Stimulated activated CD4-positive, alpha-beta T cell treated with anti-CD3 and anti-CD28 coated beads, TNF-alpha, amount 100 ng/mL, for 4 hours (primary cell): ENCODE measurements at places on chromosomes 11 and 22.
A peak's percentile ranks its signal among the peaks of the same experiment; 100 is the strongest.

DNA sequence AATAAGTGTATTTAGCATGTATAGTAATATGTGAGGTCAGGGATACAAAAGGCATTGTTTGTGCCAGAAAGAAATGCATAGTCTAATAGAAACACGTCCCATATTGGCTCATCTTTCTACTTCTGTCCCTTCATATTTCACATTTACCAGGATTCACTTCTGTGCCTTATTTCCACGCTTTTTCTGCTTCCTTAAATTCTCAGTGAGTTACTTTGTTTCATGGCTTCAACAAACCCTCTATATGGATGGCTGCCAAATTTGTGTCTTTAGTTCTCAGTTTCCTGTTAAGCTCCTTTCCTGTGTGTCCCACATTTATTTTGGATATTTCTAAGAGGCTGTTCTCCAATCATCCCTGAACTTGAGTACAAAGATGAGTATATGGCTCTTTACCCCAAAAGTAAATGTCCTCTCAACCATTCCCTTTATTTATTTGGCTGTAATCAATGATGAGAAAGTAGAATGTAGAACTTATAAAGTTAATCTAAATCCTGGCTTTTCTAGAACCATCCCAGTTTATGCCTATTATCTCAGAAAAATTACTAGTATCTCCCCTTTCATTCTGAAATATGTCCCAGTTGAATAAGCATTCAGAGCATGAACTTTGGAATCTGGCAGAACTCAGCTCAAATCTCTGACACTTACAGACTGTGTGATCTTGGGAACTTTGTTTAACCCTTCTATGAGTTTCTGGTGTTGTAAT lies 23.5 kb downstream of the OR8B12 start:
- no peak for DNase-seq

- no peak for DNase-seq
Measured at GRCh38 chr11:64684357-64684756, 38.6 kb downstream of the NRXN2 start.

GRCh38 chr22:23583836-23584235 lies 3.7 kb upstream of the IGLL1 start:
- no peak for DNase-seq

GRCh38 chr11:8826139-8826786 lies 84.7 kb upstream of the AKIP1 start:
- DNase-seq = no peak

- DNase-seq = no peak
Measured at GRCh38 chr22:46740910-46741780, 3.1 kb upstream of the CERK start.

GRCh38 chr11:124605719-124606118 lies 5.5 kb upstream of the PANX3 start:
- DNase-seq = no peak

- no peak for DNase-seq
Measured at GRCh38 chr11:109784536-109784935, 308.7 kb upstream of the ZC3H12C start.

- DNase-seq = no peak
Measured at GRCh38 chr22:17787241-17787640, 13.0 kb upstream of the BID start.

GRCh38 chr11:29312812-29313211 lies 704.0 kb downstream of the KCNA4 start:
- no peak for DNase-seq

DNA sequence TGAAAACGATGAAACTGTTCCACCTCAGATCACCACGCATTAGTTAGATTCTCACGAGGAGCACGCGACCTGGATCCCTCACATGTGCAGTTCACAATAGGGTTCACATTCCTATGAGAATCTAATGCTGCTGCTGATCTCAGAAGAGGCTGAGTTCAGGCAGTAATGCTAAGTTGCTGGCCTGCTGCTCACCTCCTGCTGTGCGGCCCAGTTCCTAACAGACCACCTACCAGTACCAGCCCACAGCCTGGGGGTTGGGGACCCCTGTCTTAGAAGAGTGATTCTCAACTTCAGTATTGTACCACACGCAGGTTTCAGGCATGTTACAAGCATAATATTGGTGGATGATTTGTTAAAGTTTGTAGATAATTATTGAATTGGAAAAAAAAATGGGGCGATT lies 182.7 kb downstream of the BLID start:
- DNase-seq = no peak

DNA sequence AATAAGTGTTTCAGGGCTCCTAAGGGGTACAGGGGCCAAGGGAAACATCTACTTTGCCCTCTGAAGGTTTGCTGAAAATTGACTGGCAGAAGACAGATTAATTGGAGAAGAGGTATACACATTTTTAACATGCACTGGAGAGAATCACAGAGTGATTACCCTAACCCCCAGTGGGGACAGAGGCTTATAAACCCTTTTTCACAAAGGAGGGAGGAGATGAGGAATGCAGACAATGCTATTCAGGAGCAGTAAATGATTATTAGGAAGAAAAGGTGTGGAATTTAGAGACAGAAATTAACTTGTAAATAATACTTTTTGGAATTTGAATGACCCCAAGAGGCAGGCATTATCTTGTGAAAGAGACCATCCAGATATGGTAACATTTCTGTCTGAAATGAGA lies 582.4 kb upstream of the B3GAT1 start:
- no peak for DNase-seq

- DNase-seq = no peak
Measured at GRCh38 chr22:49176956-49177355, 650.7 kb downstream of the BRD1 start.

- DNase-seq = no peak
Measured at GRCh38 chr11:3153291-3153861, 11.7 kb downstream of the OSBPL5 start.

GRCh38 chr22:18021431-18021830 lies 2.9 kb downstream of the MICAL3 start:
- DNase-seq = no peak

DNA sequence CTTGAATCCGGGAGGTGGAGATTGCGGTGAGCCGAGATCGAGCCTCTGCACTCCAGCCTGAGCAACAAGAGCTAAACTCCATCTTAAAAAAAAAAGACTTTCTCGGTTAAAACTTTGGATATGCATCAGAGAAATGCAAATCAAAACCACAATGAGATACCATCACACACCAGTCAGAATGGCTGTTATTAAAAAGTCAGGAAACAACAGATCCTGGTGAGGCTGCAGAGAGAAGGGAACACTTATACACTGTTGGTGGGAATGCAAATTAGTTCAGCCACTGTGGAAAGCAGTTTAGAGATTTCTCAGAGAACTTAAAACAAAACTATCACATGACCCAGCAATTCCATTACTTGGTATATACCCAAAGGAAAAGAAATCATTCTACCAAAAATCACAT lies 619.4 kb upstream of the KIRREL3 start:
- DNase-seq = no peak

DNA sequence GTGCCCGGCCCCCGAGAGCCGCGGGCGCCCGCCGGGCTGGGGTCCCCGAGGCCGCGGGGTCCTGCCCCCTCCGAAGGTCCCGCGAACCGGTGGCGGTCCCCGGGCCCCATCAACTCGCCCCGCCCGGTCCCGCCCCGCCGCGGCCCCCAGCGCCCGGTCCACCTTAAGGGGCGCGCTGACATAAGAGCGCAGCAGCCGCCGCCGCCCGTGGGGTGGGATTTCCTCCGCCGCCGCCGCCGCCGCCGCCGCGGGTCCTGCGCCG lies at the start of gene ZDHHC8:
ZDHHC8 (plus strand) TSS at position 208 of the 262 bp plus-strand sequence. CDS start 144 bp downstream, outside the sequence.
- peak; percentile 52 for DNase-seq

- DNase-seq = no peak
Measured at GRCh38 chr11:133825156-133825555, 20.2 kb downstream of the SPATA19 start.

DNA sequence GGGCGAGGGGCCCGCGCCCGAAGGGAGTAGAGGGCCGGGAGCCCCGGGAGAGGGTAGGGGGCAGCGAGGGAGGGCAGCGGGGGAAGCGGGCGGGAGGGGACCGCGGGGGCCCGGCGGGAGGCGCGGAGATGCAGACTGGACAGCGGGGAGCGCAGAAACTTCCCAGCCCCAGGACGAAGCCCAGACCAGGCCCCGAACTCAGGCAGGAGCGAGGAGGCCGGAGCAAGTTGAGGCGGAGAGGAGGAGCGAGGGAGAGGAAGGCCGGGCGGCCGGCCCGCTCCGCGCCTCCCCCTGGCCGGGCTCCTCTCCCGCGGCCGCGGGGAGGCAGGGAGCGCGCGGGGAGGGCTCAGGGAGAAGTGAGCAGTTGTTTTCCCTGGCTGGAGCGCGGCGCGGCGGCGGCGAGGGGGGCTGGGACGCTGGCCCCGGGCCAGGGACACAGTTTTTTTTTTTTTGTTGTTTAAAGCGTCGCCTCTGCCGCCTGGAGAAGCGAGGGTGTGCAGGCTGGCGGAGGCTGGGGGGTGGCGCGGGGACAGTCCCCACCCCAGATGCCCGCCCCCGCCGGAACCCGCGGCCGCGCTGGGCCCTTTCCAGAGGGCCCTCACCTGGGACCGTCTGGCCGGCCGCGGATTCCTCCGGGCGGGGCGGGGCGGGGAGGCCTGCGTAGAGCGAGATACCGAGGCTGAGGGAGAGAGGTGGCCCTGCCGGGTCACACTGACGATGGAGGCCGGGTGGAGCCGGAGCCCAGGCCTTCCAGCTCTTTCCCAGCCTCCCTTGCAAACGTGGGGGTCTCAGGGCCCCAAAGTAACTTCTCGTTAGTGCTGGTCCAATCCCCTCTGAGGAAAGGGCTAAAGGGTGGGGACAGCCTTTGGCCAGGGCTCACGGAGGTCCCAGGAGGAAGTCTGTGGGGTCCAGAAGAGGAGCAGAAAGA lies at the start of gene LTBP3:
LTBP3 (minus strand) TSS at position 358 of the 928 bp plus-strand sequence. CDS start 400 bp downstream, outside the sequence.
- DNase-seq = no peak

- no peak for DNase-seq
Measured at GRCh38 chr11:64403106-64403505, 44.1 kb downstream of the RPS6KA4 start.

GRCh38 chr11:14645015-14645912 lies 1.7 kb downstream of the PDE3B start:
- no peak for DNase-seq

DNA sequence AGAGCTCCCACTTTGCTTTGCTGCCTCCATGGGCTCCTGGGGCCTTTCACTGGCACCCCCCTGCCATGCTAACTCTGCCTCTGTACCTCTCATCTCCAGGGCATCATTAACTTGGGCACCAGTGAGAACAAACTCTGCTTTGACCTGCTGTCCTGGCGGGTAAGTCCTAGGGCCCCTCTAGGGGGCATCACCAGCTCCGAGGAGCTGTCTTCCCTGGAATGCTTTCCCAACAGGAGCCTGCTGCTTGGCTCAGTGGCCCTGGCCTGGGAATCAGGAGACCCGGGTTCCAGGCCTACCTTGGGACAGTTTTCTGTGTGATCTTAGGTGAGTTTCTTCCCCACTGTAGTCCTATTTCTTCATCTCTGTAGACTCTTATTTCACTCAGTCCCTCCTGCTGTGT lies 5.1 kb downstream of the ACCS start:
- no peak for DNase-seq

GRCh38 chr11:2314525-2315394 lies 12.9 kb downstream of the TSPAN32 start:
- no peak for DNase-seq

- no peak for DNase-seq
Measured at GRCh38 chr11:73361953-73362776, 14.0 kb upstream of the RELT start.

GRCh38 chr11:95697614-95698408 lies 91.8 kb downstream of the FAM76B start:
- no peak for DNase-seq

- DNase-seq = no peak
Measured at GRCh38 chr11:121300972-121301699, 8.6 kb downstream of the SC5D start.

- DNase-seq = no peak
Measured at GRCh38 chr22:17431179-17431578, 61.9 kb downstream of the CECR2 start.

GRCh38 chr11:109037856-109038780 lies 373.2 kb downstream of the DDX10 start:
- no peak for DNase-seq

- no peak for DNase-seq
Measured at GRCh38 chr22:27844656-27845591, 43.4 kb upstream of the MN1 start.

- no peak for DNase-seq
Measured at GRCh38 chr11:85768473-85769146, 42.3 kb downstream of the SYTL2 start.

GRCh38 chr22:36439481-36440271 lies 41.8 kb downstream of the TXN2 start:
- DNase-seq = no peak

GRCh38 chr11:117453886-117454563 lies 126.4 kb downstream of the CEP164 start:
- no peak for DNase-seq

- DNase-seq = no peak
Measured at GRCh38 chr11:134724779-134725140, 312.7 kb upstream of the B3GAT1 start.

GRCh38 chr11:108137212-108137611 lies 15.8 kb downstream of the ACAT1 start:
- no peak for DNase-seq

GRCh38 chr22:33925194-33925593 lies 4.9 kb upstream of the LARGE1 start:
- no peak for DNase-seq

GRCh38 chr22:31140746-31141145 lies 438 bp upstream of the PLA2G3 start:
- DNase-seq = no peak

GRCh38 chr11:26842478-26843282 lies 120.8 kb upstream of the SLC5A12 start:
- DNase-seq = no peak

DNA sequence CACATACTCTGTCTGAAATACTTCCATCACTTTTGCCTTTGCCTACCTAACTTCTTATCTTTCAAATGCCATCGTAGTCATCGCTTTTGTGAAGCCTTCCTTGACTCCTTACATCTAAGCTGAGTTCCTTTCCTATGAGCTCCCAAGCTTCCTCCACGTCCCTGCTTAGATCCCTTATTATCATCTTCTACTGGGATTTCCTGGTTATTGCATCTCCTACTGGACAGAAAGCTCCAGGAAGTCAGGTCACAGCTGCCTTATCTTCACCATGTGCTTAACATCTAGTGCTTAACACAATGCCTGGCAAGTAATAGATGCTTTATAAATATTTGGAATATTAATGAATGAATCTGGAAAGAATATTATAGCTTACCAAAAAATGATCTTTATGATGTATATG lies 5.9 kb downstream of the YPEL4 start:
- DNase-seq = no peak

DNA sequence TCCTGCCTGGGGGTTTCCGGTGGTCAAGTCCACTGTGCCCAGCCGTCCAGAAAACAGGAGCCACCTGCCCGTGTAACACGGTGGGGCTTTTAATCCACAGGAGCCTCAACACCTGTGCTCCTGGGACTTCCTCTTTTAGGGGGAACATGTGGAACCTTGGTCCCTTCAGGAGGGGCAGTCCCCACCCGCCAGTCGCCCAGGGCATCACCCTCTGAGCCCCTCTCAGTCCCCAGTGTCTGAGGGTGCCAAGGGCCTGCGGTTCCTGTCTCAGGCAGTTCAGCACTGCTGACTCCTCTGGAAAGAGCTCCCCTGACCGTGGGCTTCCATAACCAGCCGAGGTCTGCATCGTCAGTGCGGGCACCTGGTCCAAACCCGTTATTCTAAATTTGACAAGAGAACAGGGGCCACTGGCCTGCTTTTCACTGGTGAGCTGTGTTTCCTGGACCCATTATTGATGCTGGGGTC lies 15.8 kb downstream of the KRTAP5-5 start:
- DNase-seq = no peak
